Kidney epithelial cell (primary cell): ENCODE measurements at places on chromosomes 3 and 15.

- DNase-seq: no peak
These were observed 13.3 kb upstream of the SSUH2 start for GRCh38 chr3:8657804-8658305.

GRCh38 chr15:38750786-38751185, 186.2 kb upstream of the RASGRP1 start:
- DNase-seq: no peak

DNA sequence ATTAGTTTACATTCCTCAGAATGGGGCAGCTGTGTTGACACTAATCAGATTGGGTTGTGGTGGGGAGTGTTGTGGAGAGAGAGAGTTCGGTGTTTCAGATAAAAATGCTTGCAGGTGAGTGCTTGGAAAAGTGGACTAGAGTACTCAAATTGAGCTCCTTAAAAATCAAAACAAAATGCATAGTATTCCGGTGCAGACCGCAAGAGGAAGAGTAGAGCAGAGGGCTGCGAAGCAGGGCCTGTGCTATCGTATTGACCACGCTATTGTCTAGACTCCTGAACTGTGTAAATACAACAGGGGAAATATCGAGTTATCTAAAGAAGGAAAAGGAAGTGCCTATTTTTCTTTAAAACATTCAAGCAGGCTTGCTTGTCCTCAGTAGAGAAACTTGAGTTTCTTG, 159.5 kb downstream of the TP63 start:
- DNase-seq: no peak

DNA sequence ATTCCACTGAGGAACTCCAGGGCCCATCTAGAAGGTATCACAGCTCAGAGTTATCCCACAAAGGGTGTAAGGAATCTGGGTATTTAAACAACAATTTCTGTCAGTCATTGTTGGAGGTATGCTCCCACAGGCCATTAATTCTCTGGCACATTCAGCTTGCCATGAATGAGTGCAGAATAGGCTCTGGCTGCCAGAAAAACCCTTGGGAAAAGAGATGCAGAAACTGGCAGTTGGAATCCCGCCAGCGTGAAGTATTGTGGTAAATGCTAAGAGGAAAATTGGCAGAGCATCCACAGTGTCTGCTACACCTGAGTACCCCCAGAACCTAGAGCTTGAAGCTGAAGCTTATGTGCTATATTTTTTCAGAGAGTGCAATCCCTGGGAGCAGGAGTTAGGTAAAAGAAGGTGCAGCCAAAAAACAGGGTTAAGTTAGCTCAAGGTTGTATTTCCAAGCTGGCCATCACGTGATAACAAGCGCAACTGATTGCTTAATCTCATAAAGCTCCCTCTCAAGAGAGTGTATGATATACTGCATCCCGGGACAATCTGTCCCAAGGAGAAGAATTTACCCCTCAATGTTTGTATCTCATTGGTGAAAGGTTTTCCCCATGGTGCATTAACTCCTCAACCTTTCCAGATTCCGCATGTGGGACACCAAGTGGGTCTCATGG, 94.2 kb upstream of the ACP3 start:
- DNase-seq: peak; percentile 81

DNA sequence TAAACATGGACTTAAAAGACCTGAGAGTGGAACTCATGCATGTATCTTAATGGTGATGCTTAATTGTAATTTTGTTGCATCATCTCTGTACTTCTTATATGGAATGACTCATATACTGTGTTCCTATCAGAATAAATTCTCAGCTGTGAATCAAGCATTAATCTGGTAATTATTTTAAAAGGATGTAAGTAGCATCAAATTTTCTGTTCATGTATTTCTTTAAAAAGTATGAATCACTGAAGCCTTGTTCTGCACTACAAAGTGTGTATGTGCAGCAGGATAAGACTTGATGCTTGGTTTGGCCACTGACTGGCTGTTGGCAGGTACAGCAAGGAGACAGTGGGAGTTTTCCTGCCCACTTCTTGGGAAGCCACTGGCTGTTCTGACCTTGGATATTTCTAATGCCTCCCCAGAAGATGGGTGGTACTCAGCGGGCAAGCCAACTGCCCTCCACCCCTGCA, 123.9 kb downstream of the ANO10 start:
- DNase-seq: no peak

DNA sequence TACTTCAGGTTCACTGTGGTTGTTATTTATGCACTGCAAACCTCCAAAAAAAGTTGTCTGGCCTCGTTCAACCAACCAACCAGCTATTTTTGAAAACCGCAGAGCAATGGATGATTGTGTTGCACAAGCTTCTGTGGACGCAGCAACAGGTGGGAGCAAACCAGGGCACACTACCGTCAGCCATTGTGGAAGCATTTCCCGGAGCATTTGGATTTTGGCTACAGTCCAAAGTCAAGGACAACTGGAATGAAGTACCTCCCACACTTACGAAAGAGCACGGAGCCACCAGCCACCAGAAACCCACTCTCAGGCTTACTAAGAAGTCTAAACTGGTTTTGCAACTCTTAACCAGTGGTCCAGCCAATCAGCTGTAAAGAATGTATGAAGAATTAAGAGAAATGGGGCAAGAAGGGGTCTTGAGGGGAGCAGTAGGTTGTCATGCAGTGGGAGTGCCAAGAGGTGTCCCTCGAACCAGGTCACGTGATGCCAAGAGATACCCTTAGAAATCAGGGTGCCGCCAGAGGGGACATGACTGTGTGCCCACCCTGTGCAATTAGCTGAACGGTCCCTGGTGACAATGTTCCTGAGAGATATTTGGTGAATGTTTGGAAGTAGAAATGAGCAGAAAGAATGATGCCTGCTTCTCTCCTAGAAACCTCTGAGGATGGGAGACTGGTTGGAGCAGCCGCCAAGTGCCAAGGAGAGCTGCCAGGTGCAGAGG, 68.9 kb upstream of the PCSK6 start:
- DNase-seq: peak; percentile 12

- no peak for DNase-seq
These were observed 17.5 kb downstream of the MAP1A start for GRCh38 chr15:43534897-43535296.

DNA sequence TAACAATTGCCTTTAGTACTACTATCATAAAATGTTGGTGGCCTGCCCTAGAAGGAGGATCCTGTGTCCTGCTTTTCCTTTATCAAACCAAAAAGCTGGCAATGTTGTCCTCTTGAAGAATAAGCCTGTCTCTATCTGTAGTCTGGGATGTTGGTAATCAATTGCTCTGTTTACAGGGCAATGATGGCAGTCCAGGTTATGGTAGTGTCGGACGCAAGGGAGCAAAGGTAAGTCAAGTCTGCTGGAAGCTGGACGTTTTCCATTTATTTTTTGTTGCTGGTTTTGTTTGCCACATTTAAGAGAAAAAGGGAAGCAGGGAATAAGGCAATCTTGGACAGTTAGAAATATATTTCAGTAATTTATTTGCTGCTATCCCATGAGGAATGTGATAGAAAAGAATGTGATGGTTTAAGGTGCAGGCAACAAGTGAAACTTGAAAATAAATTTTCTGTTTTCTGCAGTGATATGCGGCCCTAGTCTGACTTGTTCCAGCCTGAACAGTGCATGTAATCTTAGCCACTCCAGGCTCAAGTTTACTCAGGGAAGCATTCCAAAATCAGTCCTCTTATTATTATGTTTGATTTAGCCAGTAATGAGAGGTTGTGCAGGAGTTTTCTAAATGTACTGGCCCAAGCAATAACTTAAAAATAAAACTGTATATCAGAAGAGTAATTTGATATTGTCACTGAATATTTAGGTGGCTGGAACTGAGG, 110.3 kb downstream of the COL6A6 start:
- DNase-seq: no peak
